Natural killer cell treated with Interleukin-12 subunit alpha and Interleukin-12 subunit beta and Interleukin-15 and Interleukin-18, amount 100 ng/mL, for 72 hours (primary cell): ENCODE measurements at places on chromosomes 4 and X.

DNA sequence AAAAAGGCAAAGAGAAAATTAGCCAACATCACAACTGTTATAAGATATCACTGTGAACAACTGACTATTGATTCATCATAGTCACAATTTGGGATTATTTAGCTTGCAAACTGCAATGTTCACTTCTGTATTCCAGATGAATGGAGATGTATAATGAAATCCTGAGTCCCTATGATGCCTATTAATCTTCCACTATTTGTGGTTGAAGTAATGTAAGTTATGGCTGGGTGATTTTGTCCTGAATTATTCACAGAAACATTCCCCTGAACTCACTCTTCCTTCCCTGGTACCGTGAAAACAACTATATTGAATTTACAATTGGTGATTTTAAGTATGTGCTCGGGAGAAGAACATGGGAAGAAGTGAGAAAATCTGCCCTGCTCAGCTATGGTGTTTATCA, 50.8 kb upstream of the NPFFR2 start:
- DNase-seq = no peak

DNA sequence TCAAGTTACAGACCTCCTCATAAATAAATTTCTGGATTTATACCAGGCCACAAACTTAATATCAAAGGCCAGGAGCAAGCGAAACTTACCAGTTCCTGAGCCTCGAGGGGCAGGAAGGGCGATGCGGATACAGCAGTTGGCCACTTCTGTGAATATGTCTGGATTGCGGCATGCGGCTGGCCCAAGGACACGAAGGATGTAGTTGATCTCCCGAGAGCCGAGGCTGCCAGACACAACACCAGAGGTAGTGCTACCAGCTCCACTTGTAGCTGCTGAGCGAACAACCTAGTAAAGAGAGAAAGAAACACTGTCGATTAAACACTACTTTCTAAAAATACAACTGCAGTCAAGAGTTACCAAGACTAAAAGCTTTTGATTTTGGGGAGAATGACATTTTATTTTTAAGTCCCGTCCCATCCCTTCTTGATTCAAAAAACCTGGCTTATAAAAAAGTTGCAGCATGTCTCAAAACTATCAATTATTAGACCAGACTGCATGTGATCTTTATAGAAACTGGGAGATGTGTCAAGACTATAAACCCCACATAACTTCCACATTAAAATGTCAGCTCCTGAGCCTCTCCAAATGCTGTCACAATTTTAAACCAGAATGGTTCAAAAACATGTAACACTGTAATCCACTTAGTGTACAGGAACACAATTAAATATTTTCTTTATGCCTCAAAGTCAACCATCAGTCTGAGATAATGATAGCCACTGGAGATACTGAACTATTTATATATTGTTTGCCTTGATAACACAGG, 105.6 kb downstream of the HUWE1 start:
- DNase-seq = no peak

DNA sequence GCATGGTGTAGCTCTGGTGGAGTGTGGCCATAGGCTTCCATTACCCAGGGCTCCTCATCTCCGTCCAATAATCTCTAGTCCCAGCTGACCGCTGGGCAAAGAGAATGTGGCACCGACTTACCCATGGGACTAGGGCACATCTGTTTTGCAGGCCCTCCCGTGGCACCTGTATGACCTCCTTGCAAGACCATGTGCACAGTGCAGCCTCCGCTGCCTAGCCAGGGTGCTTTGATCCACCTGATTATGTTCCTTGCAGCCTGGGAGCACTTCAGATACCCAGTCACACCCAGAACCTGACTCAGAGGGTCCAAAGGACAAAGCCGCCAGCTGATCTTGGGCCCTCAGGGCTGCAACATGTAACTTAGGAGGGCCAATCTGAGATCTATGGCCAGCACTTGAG, 84.8 kb downstream of the PCDH10 start:
- DNase-seq = no peak

DNA sequence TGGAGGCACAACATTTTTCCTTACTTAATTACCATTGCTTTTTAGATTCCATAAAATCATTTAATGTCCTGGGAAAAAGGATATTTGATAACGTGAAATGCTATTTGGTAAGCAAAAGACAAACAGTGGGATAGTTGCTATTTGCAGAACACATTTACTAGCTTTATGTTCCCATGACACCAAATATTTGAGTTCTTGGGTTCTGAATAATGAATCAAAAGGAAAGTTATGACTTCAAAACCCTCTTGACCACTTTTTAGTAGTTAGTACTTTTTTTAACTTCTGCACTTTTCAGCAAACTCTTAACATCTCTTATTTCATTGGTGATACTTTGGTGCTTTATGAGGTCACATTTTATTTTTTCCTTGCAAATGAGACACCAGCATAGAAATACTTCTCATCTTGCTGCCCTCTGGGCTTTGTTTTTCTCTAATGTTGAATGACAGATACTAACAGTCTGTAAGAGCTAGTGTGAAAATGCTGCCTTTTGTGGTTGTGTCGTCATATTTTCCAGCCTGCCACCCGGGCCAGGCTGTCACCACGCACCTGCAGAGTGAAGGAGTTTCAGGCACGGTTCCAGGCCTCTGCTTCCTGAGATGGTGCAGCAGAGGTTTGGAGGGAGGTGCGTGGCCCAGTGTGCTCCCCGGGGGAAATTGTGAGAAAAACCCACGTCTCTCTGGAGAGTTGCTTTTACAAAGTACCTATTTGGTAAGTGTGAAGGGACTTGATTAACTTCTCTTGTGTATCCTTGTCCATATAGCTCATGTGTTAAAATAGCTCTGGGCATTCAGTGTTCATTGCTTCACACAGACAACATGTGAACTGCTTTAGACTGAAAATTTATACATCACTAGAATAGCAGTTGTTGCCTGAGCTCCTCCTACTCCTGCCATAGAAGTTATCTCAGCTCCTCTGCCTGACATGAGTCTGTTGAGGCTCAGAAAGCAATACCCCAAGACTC, 34.7 kb downstream of the MSL3 start:
- peak; percentile 61 for DNase-seq

DNA sequence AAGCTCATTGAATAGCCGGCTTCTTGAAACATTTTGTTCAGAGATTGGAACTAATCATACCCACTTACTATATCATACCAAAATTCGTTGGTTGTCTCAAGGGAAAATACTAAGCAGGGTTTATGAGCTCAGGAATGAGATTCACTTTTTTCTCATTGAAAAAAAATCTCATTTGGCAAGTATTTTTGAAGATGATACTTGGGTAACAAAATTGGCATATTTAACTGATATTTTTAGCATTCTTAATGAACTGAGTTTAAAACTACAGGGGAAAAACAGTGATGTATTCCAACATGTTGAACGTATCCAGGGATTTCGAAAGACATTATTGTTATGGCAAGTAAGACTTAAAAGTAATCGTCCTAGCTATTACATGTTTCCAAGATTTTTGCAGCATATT, 6.4 kb downstream of the FAM200B start:
- DNase-seq = no peak

- DNase-seq = no peak
Measured at GRCh38 chrX:40459571-40460158, 121.1 kb upstream of the ATP6AP2 start.

DNA sequence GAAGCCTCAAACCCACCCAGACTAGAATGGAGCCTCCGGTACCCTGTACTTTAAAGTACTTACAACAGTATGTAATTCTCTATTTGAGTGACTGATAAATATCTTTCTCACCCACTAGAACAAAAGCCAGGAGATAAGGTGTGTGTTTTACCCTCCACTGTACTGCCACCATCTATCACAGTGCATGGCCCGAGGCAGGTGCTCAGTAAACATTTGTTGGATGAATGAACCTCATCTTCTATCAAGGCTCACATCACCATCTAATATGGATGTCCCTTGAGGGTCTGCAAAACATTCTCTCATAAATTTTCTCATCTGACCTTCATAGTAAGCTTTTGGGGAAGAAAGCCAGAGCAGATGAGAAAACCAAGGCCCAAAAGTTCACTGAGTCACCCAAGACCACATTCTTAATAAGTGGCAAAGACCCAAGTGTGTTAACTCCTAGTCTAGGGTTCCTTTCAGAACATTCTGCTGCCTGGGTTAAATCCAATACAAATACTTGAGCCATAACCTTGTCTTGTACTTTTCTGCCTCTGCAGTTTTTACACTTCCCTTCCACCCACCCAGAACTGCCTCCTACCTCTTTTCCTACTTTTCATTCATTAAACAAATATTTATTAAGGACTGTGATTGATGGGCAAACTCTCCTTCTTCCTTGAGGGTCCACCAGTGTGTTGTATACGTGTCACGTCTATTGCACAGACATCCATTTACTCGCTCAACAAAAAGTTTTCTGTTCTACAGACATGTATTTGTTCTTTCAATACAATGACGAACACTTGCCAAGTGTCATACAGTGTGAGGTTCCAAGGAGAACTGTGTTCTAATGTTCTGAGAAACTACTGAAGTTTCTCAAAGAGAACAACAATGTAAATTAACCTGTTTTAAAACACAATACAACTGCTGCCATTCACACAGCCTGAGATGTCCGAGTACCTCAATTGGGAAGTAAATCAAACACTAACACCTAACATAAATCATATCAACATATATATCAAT, 35.7 kb downstream of the APBB2 start:
- no peak for DNase-seq

DNA sequence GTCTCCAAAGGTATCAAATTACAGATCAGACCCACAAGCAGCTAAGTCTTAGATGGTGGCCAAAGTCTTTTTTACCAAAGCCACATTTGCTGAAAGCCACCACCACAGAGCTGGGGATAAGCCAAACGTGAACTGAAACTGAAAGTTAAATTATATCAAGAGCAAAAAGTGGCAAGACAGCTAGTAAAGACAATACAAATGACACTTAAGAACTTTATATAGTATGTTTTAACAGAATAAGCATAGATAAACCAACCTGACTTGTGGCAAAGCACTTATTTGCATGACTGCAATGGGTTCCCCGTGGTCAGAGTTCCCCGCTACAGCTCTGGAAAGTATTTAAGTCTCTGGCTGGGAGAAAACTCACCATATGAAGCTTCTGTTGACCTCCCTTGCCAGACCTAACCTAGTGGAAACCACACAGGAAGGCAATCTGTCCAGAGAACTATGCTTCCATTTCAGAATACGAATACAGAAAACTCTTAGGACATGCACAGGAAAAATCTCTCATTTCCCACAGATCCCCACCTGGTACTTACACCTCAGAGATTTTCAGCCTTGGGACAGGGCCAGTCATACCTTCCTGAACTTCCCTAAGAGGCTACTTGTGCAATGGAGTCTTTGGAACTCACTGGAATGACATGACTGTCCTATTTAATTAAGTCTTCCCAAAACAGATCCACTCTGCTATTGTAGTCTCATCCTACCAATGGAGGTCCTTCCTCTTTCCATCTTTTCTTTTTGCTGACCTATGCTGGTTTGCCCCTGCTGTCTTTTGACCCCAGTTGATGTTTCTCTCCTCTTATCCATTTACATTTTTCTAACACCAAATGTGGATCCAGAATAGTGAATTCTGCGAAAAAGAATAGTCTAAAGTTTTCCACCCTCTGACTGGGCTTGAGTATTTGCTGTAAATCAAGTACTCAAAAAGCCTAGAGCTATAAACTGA, 225.1 kb downstream of the NR3C2 start:
- DNase-seq = no peak

GRCh38 chr4:20254511-20255250, 3.0 kb downstream of the SLIT2 start:
- no peak for DNase-seq

DNA sequence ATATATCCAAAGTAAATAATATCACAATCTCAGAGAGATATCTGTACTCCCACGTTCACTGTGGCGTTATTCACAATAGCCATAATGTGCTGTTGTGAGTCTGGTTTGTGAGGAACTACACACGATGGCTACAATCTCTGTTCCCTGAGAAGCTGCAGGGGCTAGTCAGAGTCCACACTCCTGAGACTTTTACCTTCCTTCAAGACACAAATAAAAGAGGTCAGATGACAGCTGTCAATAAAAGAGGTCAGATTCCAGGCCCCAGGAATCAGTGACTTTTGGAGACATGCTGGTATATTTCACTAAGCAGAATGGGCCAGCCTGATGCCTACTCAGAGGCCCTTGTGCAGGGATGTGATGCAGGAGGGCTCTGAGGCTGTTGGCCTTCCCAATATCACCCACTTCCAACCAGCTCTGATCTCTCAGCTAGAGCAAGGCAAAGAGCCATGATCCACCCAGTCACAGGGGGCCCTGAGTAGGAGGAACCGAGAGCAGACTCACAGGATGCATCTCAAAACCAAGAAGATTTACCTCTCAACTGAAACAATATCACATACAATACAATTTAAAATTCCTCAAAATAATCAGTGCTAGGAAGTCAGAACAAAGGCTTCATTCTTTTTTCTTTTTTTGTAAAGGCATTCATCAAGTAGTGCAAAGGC, 13.8 kb downstream of the FRYL start:
- DNase-seq = no peak

DNA sequence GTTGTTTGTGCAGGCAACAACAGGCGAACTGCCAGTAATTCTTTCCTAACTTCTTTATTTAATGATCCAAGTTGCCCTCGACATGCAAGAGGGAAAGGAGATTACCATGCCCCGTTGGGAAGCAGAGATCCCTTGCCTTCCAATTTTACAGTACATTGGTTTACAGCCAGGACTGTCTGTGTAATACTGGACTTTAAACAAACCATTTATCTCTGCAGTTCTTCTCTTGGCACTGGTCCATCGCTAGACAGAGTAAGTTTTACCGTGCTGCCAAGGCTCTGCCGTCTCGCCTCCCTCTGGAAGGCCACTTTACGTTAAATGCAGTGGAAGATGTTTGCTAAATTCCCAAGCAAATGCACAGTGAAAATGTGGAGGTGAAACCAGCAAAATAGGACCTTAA, 660.3 kb upstream of the PRKX start:
- DNase-seq = no peak

GRCh38 chrX:4925911-4926310, 1212.5 kb upstream of the PRKX start:
- DNase-seq = no peak

- no peak for DNase-seq
Measured at GRCh38 chr4:133124746-133125145, 24.3 kb upstream of the PCDH10 start.
